Peyer's patch (tissue), 4 donors: ENCODE measurements at places on chromosomes 6 and 20. TPM values are rescaled to one million over a fixed set of nuclear protein-coding genes. Genes with fewer than 3 reads are reported as not detected.

Gene SLC17A3
- total RNA-seq = not detected

Gene SLC22A16
- total RNA-seq = not detected

Gene MYBL2
- total RNA-seq = 1.5 TPM

Gene C6orf15
- not detected for total RNA-seq

Gene ELOVL2
- total RNA-seq = not detected

Gene EBF4
- total RNA-seq = 6.5 TPM

Gene CCN6
- not detected for total RNA-seq

Gene RRAGD
- total RNA-seq = 0.53 TPM

Gene ADGRF1
- total RNA-seq = 13.5 TPM
